Left forelimb (tissue), 1 donor: ENCODE measurements at places on chromosomes 11 and 22.

DNA sequence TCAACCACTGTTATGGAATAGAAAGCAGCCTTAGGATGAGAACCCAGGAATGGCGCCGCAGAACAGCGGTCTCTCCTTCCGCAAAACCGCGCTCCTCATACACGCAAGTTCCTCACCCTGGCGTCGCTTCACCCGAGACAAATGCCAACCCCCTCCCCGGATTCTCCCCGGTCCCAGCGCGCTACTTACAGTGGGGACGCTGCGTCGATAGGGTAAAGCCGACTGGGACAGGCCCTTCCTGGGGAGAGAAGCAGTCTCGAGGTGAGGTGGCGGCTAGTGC lies 287 bp downstream of the RPS13 start:
- DNase-seq: no peak

DNA sequence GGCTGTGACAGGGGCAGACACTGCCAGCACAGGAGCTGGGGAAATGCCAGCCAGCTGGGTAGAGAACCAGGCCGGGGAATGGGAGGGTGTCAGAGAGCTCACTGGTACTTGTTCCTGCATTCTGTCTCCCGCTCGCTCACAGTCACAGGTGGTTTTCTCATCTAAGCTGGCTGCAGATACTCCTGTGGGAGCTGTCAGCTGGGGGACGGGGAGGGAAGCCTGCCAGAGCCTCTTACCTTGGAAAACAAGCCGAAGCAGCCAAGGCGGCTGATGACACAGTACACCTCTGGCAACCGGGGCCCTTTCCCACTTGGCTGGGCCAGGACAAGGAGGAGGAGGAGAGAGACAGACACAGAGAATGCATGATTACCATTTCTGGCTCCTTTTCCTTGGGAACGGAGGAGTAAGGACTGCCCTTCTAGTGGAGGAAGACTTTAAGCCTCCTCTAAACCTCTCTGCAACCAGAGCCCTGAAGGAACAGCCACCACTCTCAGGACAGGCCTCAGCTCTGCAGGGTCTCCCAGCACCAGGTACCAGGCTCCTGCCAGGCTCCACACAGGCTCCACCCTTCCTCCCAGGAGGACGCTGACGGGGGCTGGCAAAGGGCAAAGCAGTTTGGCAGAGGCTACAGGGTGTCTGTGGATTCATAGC lies 25.1 kb downstream of the RPL27A start:
- DNase-seq: peak; percentile 87

GRCh38 chr22:24107661-24108060 lies 73.6 kb upstream of the SUSD2 start:
- peak; percentile 76 for DNase-seq

- no peak for DNase-seq
Measured at GRCh38 chr11:9019861-9020260, 16.1 kb upstream of the NRIP3 start.

DNA sequence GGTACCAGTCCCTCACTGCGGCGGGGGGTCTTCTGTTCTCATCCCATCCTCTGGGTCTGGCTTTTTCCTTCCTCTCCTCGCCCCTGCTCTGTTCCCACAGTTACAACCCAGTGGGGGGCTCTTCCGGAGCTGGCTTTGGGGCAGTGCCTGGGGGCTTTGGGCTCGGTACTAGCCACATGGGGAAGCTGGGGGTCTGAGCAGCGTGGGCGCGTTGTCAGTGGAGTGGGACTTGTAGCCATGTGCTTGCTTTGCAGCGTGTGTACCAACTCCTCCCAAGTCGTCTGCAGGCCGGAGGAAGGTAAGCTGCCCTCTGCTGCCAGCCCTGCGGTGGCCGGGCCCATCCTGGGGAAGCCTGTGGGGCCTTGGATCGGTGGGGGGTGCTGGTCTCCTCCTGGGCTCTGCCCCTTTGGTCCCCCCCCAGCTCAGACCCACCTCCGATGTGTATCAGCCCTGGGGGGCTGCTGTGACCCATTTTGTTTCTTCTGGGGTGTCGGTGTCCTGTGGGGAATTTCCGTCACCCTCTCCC lies 17.5 kb downstream of the MUC2 start:
- DNase-seq: no peak

- no peak for DNase-seq
Measured at GRCh38 chr11:44564166-44564565, 1.3 kb upstream of the CD82 start.

DNA sequence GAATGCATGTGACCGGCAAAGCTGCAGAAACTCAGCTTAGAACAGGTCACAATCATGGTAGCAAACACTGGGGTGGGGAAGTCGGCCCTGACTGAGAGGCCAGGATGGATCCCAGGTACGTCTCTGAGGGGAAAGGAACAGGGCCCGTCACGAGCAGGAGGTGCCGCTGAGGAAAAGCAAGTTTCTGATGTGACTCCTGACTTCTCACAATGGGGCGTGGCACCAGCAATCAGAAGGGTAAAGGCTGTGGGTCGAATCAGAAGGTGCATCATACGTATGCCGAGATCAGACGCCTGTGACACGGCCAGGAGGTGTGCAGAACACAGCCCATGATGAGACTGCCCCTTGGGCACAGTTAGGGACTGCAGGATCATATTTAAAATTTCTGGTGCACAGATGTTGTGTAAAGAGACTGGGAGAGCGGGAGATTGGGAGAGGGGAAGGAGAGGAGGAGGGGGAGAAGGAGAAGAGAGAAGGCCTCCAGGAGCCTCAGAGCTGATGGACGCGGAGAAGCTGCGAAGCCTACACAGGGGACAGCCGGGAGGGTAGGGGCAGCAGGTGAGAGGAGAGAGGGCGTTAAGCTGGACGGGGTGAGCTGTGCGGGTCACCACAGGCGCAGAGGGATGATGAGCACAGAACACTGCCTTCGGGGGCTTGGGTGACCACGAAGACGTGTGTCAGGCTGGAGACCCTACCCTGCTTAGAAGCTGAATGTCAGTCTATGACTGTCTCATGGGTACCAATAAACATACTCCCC lies 30.7 kb downstream of the KRTAP5-5 start:
- peak; percentile 40 for DNase-seq

GRCh38 chr11:72655014-72655413 lies 19.2 kb downstream of the PDE2A start:
- no peak for DNase-seq

GRCh38 chr11:26987731-26988130 lies 6.2 kb upstream of the FIBIN start:
- DNase-seq: no peak

GRCh38 chr22:31584804-31585160 lies 77.2 kb downstream of the PISD start:
- no peak for DNase-seq

- peak; percentile 51 for DNase-seq
Measured at GRCh38 chr11:2511421-2512369, 66.9 kb downstream of the KCNQ1 start.

DNA sequence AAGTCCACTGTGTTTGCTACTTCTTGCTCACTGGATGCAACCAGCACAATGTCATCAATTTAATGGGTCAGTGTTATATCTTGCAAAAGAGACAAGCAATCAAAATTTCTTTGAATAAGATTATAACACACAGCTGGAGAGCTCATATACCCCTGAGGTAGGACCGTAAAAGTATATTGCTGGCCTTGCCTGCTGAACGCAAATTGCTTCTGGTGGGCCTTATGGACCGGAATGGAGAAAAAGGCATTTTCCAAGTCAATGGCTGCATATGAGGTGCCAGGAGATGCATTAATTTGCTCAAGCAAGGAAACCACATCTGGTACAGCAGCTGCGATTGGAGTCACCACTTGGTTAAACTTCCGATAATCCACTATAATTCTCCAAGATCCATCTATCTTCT lies 119.1 kb downstream of the ZNF280B start:
- DNase-seq: no peak

DNA sequence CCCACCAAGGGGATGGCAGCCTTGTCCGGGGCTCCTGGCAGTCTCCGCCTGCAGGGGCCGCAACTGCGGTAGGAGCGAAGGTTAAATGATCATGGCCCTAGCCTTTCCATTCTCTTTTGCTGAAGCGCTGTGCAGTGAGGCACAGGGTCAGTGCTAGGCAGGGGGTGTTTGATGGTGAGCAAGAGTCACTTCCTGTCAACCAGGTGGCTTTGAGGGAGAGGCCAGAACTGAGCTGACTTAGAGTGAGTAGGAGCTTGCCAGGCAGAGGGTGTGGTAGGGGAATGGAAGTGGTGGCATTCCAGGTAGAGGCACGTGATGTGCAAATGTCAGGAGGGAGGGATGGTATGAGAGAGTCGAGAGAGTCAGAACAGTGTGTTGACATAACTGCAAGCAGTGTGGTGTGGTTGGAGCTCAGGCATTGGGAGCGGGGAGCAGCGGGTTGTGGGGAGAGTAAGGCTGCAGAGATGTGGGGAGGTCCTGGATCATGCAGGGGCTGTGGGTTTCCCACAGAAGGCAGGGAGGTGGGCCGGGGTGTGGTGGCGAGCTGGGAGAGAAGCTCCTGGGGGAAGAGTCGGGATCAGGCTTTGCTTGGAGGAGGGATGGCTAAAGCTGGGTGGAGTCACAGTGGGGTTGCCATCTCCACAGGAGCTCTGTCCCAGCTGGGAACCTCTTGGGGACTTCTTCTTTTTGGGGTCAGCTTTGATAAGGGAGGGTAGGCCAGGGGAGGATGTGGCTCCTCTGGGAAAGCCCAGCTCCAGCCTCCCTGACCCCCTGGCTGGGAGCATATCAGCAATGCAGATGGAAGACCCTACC lies 33.3 kb downstream of the AMPD3 start:
- DNase-seq: peak; percentile 17

GRCh38 chr11:2213384-2213842 lies 41.8 kb upstream of the TH start:
- DNase-seq: no peak

- DNase-seq: no peak
Measured at GRCh38 chr11:56842814-56843794, 94.6 kb upstream of the OR9G4 start.

GRCh38 chr11:102117472-102118113 lies 7.3 kb downstream of the YAP1 start:
- no peak for DNase-seq

GRCh38 chr11:3216027-3216525 lies 2.5 kb downstream of the MRGPRG start:
- peak; percentile 33 for DNase-seq

DNA sequence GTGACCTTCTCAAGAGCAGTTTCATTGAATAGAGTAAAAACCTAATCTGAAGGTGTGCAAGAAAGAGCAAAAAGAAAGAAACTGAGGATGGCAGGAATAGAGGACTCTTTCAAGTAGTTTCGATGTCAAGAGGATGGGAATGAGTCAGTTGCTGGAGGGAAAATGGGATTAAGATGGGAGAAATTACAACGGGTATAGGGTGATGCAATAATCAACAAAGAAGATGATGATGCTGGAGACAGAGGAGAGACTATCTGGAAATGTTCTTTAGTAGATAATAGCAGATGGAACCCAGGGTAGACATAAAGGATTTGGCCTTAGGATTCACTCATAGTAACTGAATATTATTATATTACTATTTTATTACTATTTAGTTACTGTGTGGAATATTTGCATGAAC lies 189.4 kb downstream of the GRIA4 start:
- no peak for DNase-seq

GRCh38 chr11:64225608-64226506 lies at the start of the genes NUDT22 and TRPT1:
TSS of gene NUDT22 (plus strand) at chr11:64226274. CDS start at chr11:64226653, 379 bp downstream.
TSS of gene TRPT1 (minus strand) at chr11:64226186. CDS start at chr11:64225860, 326 bp downstream.
- DNase-seq: peak; percentile 96

DNA sequence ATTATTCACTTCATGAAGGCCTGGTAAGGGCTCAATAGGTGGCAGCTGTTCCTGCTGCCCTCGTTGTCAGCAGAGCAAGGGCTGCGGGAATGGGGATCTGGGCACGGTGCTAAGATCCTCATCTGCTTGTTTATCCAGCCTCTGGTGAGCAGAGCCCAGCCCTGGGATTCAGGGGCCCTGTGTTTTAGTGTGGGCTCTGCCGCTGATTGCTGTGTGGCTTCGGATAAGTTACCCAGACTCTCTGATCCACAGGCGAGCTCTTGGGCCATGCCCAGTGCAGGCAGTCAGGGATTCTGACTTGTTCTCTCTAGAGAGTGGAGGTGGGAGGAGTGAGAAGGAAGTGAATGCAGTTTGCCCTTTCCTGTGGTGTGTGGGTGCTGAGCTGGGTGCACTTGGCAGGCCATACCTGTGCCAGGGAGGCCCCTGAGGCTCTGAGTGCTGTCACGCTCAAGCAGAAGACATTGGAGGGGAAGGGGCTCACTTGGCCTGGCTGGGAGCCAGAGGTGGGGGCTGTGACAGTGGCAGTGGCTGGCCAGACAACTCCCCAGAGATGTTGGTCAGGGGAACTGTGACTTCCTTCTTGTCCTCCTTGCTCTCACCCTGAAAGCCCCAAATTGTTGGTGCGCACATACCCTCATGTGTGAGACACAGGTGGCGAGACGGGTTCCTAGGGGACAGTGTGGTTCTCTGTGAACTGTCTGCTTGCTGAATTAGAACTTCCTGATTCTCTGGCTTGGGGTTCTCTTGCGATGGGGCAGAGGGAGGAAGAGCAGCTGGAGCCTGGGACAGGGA lies 43.7 kb downstream of the CD82 start:
- no peak for DNase-seq

GRCh38 chr22:48908547-48908946 lies 919.1 kb downstream of the BRD1 start:
- peak; percentile 22 for DNase-seq

DNA sequence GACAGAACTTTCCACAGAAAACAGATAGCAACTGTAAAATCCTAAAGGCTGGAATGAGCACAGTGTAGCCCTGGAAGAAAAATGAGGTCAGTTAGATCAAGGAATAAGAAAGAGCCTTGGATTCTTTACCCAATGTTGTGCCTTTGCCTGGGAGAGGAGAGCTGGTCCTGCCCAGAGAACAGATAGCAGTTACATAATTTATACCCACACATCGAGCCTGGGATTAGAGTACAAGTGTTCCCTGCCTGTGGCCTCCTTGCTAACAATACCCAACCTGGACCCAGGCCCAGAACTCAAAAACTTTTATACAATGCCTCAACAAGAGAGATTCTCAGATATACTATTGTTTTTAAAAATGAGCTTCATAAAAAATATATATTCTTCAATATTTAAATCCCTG lies 1998.4 kb downstream of the LRRC4C start:
- no peak for DNase-seq

DNA sequence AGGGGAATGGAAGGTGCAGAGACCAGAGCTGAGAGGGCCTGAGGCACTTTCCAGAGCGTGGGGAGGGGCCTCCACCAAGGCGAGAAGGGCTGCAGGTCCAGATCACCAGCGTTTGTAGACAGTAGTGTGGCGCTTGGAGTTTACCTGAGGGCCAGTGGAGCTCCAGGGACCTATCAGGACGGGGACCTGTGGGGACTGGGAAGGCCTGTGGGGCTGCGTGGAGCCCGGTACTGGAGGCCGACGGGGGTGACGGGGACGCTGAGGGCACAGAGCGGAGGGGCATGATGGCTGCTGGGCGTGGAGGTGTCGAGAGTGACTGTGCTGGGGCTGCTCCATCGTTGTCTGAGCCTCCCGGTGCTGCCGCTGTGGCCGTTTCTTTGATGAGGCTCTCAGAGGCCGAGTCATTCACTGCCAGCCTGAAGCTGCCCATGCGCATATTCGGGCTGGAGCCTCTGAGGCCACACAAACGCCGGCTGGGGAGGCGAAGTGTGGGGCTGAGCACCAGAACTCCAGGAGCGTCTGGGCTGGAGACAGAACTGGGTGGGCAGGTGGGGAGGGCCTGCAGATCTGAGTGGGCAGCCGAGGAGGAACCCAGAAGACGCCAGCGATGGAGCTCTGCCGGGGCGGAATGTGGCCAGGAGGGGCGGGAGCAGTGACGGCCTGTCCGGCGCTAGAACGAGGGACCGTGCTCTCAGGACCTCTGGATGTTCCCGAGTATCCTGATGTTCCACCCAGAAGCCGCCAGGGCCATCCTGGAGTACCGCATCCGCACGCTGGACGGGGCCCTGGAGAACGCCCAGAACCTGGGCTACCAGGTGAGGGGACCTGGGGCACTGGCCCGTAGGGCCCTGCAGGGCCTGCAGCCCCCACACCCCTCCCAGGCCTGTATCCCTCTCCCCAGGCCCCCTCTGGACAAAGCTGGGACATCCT lies 2.6 kb downstream of the PGGHG start:
- peak; percentile 50 for DNase-seq
